ENCODE measurements at places on chromosomes 3 and 15.

- no peak for DNase-seq
Measured at GRCh38 chr15:76447728-76448441, 111.3 kb downstream of the ISL2 start.

GRCh38 chr3:55779543-55779942, 292.4 kb upstream of the WNT5A start:
- no peak for DNase-seq

- DNase-seq: no peak
Measured at GRCh38 chr15:64911311-64912186, at the start of gene ANKDD1A. Gene ANKDD1A, plus strand, starts transcription at chr15:64911902. Its CDS starts 29 bp downstream, at chr15:64911931.

- DNase-seq: no peak
Measured at GRCh38 chr3:77081240-77081661, 41.4 kb downstream of the ROBO2 start.

DNA sequence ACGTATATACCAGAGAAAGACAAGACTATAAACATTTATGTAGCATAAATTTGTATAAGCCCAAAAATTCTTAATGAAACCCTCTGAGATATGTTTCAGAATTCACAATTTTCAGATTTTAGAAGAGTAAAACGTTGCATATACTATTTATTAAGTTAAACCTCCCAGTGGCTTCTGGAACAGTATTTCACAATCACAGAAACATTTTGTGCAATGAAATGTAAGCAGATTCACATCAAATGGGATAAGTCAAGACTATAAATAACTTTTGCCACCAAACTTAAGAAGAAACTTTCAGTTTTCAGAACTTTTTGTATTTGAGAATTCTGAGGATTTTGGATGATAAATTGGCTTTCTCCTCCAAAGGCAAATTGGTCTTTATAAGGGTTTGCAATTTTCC, 9.2 kb downstream of the SLTM start:
- DNase-seq: no peak

- DNase-seq: no peak
Measured at GRCh38 chr3:14305324-14305723, 97.1 kb upstream of the SLC6A6 start.

- no peak for DNase-seq
Measured at GRCh38 chr15:85607141-85607806, 187.5 kb downstream of the KLHL25 start.

DNA sequence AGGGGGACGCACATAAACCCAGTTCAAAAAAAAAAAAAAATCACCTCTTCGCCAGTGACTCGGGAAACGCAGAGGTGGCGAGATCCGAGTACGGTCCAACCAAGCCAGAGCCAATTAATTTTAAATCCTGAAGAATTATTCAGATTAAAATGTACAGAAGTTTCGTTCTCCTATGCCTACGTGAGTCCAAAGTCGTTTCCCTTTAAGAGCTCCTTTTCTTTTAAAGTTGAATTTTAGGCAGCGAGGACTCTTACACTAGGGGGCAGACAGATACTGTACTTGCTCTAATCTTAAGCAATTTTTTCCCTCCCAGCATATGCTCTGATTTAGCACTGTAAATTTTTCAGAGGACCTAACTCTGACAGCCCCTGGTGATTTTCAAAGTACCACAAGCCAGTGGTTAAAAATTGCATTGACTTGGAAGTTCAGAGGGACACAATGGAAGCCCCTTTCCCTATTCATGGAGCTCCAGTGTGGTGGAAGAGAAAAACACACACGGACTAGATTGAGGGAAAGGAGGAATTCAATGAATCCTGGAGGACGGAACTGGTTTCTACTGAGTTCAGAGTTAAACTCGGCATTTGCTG, 3.3 kb upstream of the NR2F2 start:
- DNase-seq: peak; percentile 79

Measured in NCI-H187 treated with DMSO at 0.1 percent for 48 hours (cell line).